ENCODE measurements at places on chromosomes 12 and 14.

DNA sequence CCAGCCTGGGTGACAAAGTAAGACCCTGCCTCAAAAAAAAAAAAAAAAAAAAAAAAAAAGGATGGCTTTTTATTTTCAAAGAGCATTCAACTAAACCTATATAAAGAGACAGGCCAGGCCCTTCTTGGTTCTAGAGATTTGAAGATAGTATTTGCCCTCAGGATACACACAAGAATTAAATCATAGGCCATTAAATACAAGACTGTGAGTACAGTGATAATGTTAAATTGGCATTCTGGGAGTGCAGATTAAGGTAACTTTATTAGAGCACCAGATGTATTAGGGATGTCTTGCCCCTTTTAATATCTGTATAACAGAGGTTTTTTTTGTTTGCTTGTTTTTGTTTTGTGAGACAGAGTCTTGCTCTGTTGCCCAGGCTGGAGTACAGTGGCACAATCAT, 61.3 kb downstream of the ATF7IP start:
- no peak for DNase-seq

DNA sequence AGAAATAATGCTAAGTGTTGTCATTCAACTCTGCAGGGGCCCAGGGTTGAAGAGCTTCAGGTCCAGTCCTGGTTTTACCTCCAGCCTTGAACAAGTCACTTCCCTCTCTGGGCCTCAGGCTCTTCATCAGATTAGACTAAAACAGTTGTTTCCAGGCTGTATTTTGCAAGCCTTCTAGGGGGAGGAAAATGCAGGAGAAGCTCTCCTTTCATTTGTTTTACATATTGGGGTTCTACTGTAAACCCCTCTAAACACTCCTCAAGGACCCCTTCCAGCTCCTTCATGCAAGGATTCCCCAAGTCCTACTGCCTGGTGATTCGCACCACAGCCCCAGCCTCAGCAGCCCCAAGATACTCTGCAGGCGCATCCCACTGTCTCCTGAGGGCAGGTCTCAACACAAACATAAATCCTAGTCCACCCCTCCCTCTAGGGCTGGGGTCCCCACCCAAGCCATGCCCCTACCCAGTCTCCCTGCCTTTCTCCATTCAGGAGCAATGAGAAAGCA, 2.7 kb downstream of the SDR9C7 start:
- peak; percentile 70 for DNase-seq

DNA sequence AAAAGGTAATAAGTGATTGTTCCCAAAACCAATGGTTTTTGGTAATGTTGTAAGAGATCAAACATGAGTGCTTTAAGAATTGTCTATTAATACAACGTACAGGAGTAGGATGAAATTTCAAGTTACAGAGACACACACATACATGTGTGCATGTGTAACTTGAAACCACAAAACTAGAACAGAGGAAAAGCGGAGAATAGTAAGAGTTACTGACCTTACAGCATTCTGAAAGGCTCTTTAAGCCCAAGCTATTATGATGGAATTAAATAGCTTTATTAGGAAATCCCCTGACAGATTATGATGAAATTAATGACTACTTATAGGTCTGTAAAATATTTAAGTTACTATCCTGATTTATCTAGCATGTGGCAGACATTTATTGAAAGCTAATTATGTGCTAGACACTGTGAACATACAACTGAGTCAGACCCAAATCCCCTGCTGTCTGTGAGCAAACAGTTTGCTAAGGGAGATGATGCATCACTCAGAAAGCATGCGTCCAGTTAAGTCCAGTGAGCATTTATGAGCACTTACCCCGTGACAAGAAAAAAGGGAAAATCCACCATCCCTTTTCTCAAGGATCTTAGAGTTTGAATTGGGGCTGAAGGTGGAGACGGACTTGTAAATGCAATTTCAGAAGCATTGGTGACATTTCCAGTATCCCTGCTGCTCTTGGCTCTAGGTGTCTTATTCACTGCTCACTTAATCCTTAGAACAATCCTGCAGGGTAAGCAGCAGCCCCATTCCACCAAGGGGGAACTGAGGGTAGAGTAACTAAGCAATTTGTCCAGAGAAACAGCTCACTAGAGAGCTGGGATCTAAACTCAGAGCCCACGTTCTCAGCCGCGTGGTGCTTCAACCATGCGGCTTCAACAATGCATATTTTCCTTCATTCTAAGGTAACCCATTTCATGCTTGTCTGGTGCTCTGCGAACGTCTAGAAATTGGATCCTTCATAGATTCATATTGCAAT, 117.4 kb downstream of the EML1 start:
- no peak for DNase-seq

DNA sequence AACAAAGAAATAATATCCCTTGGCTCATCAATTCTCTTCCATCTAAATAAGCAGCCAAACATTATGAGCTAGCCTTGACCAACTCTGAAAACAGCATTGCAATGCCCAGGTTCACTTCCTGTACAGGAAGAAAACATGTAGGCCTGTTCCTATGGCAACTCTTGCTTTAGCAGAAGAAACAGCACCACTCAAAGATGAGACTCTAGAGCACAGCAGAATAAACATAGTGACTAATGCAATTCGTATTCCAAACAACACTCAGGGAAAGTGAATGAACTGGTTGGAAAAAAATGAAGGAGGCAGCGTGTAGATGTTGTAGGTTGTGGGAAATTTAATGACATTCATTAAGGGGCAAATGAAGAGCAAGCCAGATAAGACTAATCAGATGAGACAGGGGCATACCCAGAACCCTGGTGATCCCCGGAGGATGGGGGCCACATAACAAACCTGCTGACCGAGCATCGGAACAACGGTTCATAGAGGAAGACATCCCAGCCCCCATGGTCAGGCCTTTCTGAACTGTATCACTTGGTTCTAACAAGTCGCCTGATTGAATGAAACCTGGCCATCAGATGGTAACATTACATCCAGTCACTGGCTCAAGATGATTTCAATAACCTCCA, 9.0 kb downstream of the ARHGDIB start:
- DNase-seq, result peak; percentile 88

DNA sequence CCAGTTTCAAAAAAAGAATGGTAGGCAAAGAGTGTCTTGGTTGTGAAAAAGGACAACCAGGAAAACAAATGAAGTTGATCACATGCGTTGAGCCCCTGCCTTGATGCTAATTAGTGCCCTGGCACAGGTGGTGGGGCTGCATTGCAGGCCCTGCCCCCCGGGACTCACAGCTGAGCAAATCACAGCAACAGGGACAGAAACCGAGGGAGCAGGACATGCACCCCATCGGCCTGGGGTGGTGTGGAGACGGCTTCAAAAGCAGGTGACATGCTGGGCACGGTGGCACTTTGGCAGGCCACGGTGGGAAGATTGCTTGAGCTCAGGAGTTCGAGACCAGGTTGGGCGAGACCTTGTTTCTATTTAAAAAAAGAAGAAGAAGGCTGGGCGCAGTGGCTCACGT, 1.1 kb upstream of the PAPLN start:
- no peak for DNase-seq

DNA sequence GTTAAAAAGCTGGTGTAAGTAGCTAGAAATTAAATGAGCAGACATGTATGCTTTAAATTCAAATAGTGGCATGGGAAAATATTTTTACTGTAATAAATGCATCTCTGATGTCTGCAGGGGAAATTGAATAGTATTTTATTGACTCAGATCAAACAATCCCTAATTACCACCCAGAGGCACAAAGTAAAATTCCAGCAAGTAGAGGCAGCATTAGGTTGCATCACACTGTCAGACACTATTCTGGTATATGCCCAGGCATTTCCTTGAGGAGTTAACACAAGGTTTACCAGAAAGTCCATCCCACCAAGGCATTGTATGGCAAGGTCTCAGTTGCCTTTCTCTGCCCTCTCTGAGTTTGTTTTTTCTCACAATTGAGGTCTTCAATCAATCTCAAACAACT, 201.6 kb upstream of the KITLG start:
- no peak for DNase-seq

GRCh38 chr12:123533672-123534643, at the start of gene RILPL1:
Gene RILPL1 (minus strand): TSS chr12:123533719. CDS start chr12:123533482, 237 bp downstream.
- DNase-seq, result peak; percentile 27

GRCh38 chr12:111308473-111308872, 60.4 kb downstream of the PHETA1 start:
- no peak for DNase-seq

- DNase-seq, result no peak
Observed at GRCh38 chr12:121964813-121965643, 46.6 kb downstream of the CFAP251 start.

DNA sequence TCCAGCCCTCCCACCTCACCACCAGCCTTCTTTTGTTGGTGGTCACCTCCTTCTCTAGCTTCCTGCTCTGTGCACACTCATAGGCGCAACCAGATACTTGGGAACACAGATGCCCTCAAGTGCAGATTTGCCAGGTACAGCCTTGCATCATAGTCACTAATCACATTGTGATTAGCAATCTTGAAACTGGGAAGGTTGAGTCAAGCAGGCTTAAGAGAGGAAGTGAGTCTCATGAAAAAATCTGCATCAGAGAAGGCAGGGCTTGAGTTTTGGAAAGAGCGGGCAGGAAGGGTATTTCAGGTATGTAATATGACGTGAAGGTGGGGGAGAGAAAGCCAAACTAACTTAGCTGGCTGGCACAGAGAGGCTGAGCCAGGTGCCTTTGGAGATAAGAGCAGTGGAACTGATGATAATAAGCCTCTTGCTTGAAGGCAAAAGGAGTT, 2.7 kb upstream of the RABGGTA start:
- peak; percentile 94 for DNase-seq

DNA sequence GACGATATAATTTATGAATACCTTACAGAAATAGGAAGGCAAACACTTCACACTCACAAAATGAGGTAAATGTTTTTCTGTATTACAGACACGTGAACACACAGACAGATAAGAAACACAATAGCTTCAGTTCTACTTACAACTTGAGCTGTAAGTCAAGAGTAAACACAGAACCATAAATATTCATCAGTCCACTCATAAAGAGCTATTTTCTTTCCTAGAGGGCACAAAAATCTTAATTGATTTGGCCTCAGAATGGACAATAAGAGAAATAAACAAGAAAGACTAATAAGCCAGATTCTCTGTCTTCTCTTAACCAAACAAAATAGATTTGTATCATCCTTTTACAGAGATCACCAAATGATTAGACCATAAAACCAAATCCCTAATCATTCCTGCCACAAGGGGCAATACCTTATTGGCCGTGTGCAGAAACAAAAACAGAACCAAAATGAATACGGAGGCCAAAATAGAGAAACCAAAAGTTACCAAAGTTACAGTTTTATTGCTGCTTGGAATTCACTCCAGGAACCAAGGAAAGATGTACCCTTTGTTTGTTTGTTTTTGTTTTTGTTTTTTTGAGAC, 38.1 kb upstream of the GARIN2 start:
- DNase-seq, result no peak

GRCh38 chr12:94421868-94422740, 37.6 kb downstream of the CEP83 start:
- DNase-seq, result no peak

- DNase-seq, result no peak
Observed at GRCh38 chr14:27929797-27930347, 836.7 kb upstream of the FOXG1 start.

DNA sequence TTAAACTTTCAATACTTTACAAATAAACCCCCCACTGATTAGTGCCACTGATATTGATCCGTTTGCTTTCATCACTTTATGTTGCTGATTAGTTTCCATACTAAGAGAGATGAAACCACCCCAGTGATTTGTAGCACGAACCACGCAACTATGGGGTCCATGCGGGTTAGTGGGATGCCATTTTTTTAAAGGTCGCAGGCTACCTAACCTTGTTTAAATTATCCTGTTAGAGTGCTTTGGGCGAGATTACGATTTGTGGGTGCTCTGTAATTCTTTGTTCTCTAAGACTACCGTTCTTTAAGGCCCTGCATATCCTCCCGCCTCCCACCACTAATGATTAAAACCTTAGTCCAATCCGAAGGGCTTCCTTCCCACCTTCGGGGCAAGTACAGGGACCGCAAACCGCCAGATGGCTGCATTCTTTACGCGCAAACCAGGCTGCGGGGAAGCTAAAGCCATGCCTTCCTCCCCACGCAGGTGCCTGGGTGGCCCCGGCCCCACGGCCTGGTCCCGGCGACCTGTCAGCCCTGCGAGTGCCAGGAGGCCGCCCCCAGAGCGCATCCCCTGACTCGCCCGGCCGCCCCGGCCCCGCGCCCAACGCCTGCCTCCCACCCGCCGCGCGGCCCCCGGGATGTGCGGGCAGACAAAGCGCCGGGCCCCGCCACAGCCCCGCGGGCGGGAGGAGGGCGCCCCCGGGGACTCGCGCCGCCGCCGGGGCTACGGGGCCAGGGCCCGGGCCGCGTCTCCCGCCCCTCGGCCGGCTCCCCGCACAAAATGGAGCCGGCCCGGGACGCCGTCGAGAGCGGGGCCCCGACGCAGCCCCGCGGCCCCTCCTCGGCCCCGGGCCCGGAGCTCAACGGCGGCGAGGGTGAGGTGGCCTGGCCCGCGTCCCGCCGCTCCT, 759 bp downstream of the NFYB start:
- peak; percentile 25 for DNase-seq

GRCh38 chr12:89259821-89260220, 92.5 kb downstream of the DUSP6 start:
- no peak for DNase-seq

DNA sequence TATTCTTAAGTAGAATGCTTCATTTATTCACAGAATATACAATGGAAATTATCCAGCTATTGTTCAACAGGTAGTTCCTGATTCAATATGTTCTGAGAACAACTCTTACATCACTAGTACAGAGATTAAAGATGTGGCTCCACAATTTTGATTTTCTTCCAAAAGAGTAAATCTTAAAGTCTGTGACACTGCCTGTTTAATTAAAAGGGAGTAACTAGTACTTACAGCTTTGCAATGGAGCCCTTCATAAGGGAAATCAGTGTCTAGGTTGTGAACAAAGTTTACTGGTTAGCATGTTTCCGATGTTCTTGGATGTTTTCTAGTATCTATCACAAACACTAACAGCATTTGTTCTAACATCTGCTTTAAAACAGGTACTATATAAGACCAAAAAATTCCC, 30.8 kb downstream of the MIA2 start:
- DNase-seq, result no peak

GRCh38 chr12:53703756-53704155, 23.5 kb downstream of the CALCOCO1 start:
- no peak for DNase-seq

- DNase-seq, result no peak
Observed at GRCh38 chr12:59158681-59159080, 238.4 kb upstream of the LRIG3 start.

DNA sequence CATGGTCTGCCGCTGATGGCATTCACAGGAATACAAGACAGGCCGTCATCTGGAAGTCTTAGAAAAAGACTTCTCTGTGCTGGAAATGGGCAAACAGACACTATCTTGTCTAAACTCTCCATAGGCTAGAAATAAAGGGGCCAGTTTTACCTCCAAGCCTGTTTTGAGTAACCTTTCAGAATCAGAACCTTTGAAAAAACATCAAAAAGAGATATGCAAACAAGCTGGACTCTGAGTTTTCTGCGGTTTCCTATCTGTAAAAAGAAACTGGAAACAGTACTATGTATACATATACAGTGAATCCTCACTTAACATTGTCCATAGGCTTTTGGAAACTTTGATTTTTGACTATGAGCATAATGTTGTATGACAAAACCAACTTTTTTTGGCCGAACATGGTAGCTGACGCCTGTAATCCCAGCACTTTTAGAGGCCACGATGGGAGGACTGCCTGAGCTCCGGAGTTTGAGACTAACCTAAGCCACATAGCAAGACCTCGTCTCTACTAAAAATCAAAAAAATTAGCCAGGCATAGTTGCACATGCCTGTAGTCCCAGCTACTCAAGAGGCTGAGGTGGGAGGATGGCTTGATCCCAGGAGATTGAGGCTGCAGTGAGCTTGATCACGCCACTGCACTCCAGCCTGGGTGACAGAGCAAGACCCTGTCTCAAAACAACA, 92.9 kb upstream of the MAX start:
- DNase-seq, result no peak
